Activated CD4-positive, alpha-beta T cell treated with anti-CD3 and anti-CD28 coated beads for 36 hours (primary cell): ENCODE measurements at places on chromosomes 11 and 22. TPM values are rescaled to one million over a fixed set of nuclear protein-coding genes. Genes with fewer than 3 reads are reported as not detected.

- no peak for DNase-seq
Measured at GRCh38 chr11:79209540-79210266, 231.1 kb downstream of the TENM4 start.

Gene SLC5A4
- total RNA-seq, result not detected

- DNase-seq, result no peak
Measured at GRCh38 chr11:34495724-34496377, 17.7 kb downstream of the ELF5 start.

DNA sequence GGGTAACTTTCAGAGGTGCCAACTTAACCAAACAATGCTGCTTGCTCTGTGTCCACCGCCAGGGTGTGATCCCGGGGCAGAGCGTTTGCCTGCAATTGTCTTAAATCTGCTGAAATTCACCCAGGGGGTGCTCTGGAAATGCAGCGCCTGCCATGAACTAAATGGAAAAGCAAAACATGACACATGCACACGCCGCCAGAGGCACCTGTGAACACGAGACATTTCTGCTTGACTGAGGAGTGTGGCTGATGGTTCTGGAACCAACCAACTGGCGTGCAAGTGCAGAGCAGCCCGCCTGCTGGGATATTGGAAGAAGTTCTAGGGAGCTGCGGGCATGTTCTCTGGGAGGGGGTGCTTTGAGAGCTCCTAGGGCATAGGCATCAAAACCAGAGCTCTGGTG lies 30.4 kb downstream of the DSCAML1 start:
- no peak for DNase-seq

Gene ARHGEF12
- 14.3 TPM for total RNA-seq

DNA sequence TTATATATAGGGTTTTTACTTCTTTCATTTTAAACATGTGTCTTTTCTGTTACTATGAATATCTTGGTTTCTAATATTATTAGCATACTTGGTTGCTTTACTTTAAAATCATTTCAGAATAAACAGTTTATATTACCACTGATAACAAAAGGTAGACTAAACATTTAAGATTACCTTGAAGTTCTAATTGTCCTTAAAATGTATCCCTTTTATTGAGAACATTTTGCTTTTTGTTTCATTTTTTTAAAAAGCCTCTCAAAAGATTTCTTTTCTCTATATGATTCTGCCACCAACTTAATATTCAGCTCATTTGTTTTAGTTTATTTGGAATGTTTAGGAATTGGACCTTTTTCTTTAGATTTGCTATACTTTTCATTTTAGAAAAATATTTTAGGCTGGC lies 39.6 kb downstream of the MED15 start:
- DNase-seq, result no peak

Gene TP53AIP1
- total RNA-seq, result not detected

GRCh38 chr22:37300551-37301017 lies 18.3 kb downstream of the CYTH4 start:
- peak; percentile 63 for DNase-seq

Gene C22orf31
- total RNA-seq, result not detected

DNA sequence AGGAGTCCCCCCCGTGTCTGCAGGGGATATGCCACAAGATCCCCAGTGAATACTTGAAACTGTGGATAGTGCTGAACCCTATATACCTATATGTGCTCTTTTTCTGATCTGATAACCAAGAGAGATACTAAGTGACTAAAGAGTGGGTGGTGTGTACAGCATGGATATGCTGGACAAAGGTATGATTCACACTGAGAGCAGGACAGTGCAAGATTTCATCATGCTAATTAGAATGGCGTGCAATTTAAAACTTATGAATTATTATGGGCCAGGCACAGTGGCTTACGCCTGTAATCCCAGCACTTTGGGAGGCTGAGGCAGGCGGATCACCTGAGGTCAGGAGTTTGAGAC lies 90.2 kb upstream of the ALKBH3 start:
- DNase-seq, result no peak

GRCh38 chr22:26430600-26430999 lies 1.5 kb downstream of the ASPHD2 start:
- peak; percentile 34 for DNase-seq

GRCh38 chr11:2515401-2516275 lies 70.8 kb downstream of the KCNQ1 start:
- DNase-seq, result peak; percentile 2

- DNase-seq, result peak; percentile 81
Measured at GRCh38 chr22:24503137-24503842, 8.2 kb downstream of the UPB1 start.

- DNase-seq, result peak; percentile 44
Measured at GRCh38 chr11:118785362-118785761, 5.6 kb downstream of the DDX6 start.

DNA sequence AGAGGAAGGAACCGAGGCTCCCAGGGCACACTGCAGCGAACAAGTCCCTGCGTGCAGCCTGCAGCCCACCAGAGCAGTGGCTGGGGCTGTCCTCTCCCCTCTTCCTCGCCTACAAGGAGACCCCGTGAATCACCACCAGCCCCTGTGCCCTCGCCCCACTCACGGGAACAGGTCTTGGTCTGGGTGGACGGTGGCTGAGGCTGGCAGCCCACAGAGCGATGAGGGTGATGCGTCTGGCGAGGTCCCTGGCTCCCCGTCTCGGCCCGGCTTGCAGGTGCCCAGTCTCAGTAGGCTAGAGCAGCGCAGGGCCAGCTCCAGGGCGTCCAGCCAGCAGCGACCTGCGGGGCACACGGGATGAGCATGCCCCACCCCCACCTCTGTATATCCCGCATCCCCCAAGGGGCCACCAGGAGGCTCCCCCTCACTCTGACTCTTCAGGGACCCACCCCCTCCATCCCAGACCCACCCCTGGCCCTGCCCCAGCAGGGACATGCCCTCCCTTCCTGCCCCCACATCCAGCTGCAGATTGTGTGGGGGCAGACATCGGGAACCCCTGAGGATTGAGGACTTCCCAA lies 50.5 kb upstream of the CARS1 start:
- DNase-seq, result no peak
